Hematopoietic multipotent progenitor cell treated with erythropoietin and hydrocortisone succinate and interleukin-3 and kit ligand, for 6 days (in vitro differentiated cells): ENCODE measurements at places on chromosomes 4 and X.

GRCh38 chr4:84877051-84877833, 89.2 kb downstream of the WDFY3 start:
- peak; percentile 20 for DNase-seq

DNA sequence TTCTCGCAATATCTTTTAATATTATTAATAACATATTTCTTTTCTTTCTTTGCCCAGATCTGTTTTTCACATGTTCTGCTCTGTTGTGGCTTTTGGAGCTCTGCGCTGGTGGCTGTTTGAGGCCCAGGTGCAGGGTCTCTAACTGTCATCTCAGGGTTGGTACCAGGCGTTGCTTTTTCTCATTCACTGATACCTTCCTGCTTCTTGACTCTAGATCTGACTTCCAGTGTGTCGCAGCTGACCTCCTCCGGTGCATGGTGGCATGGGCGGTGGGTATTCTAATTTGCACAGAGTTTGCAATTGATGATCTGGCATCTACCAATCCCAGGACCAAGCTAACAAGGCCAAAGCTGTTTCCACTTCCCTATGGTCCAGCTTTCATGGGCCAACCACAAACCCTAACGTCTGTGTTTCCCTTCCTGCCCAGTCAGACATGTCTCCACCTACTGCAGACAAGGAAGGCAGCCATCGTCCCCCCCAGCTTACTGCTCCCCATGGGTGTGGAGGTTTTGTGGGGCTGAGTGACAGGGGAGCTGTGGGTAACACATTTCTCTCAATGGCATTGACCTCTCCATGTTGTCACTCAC, 25.2 kb downstream of the LETM1 start:
- peak; percentile 18 for DNase-seq

DNA sequence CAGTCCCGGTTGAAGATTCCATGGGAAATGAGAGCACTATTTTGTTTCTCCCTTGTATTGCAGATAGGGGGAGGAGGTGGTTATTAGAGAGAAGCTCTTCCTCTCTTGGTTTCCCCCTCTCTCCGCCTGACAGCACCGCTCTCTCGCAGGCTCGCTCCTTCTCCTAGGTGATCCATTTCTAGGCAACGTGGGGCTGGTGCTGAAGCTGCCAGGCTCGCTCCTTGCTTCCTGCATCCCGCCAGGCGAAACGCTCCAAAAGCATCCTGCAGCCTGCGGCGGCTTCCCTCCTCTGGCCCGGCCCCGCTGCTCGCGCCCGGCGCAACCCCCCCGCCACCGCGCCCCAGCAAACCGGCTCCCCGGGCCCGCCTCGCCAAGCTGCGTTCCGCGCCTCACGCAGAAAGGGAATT, at the start of gene GRID2:
GRID2 (plus strand) TSS at position 346 of the 407 bp plus-strand sequence.
- no peak for DNase-seq

DNA sequence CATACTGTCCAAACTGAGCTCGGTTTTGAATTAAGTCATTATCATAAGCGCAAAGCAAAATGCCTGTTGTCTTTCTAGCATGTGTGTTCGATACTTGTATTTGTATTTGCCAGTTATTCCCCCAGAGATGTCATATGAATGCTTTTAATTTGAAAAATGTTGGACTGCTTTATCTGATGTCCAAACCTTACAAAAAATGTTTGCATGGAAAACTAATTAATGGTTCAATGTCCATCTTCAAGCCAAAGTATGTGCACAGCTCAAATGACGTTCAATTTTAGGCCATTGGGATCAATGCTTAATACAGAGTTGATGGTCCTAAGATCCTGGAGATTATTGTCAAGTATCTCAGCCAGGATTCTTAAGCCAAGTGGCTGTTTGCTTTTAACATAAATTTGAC, 17.2 kb upstream of the HPGDS start:
- no peak for DNase-seq

- no peak for DNase-seq
These were observed 143.0 kb downstream of the RASL11B start for GRCh38 chr4:53005149-53005546.

GRCh38 chr4:52408032-52408431, 251.1 kb downstream of the USP46 start:
- no peak for DNase-seq

GRCh38 chr4:184950926-184951325, 67.4 kb upstream of the HELT start:
- no peak for DNase-seq

- DNase-seq, result no peak
These were observed 102.0 kb downstream of the RTL5 start for GRCh38 chrX:72029483-72030411.

DNA sequence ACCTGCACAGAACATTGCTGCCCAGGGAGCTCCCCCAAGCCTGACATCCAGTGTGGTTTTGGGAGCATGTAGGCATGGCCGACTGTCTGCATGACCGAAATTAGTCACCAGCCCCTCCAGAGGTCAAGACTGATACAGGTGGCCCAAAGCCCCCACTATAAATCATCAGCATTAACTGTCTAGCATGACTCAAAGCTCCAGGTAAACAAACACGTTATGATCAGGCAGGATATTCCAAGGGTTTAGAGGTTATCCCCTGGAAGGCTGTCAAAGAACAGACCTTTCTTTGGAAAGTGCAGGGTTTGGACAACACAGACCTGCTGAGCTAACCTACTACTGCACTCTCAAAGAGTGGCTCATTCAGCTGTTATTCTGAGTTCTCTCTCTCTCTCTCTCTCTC, 2.1 kb upstream of the FAM9A start:
- DNase-seq, result no peak

DNA sequence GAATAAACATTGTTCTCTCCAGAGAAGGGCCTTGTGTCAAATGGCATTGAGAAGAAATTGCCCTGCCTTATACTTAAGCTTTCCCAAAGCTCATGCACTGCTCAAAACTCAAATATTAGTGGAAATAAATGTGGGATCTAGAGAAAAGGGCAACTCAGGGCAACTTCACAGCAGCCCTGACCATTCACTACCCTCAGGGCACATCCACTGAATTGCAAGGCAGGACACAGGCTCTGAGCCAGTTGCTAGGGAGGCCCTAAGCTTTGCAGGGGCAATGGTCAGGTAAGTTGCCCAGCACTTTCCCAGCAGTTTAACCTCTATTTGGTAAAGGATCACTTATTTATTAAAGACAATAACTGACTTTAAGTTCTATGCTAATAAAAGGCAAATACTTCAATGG, 255.3 kb upstream of the TEX13A start:
- DNase-seq, result no peak

DNA sequence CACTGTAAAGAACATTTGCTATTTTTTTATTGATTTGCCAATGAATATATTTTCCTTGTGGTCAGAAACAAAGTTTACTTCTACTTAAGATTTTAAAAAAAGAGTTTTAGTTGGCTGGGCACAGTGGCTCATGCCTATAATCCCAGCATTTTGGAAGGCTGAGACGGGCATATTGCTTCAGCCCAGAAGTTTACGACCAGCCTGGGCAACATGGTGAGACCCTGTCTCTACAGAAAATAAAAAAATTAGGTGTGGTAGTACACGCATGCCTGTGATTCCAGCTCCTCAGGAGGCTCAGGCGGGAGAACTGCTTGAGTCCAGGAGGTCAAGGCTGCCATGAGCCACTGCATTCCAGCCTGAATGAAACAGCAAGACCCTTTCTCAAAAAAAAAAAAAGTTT, 36.8 kb downstream of the LRP2BP start:
- DNase-seq, result no peak

DNA sequence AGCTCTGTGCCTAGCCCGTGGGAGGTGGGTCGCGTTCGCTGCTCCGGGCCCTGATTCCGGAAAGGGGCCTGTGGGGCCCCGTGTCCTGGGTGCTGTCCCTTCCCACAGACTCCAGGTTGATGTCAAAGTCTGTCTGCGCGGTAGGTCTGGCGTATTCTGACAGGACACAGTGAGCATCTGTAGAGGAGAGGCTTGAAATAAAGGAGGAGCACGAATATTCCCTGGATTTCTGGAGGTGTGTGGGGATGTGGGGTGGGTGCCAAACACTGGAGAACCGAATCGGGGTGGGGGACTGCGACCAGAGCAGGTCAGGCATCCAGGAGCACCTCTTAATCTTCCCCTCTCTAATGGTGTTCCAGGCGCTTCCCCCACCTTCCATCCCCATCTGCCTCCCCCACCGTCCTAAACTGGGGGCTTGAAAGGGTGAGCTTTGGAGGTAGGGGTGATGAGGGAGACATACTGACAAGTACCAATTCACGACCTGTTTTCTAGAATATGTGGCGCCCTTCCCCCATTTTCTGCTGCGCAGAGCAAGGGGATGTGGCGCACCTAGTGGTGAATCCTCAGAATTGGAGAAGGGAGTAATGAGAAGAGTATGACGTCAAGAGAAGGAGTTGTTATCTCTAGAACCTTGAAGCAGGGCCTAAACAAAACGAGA, 877 bp downstream of the GPRASP1 start:
- DNase-seq, result peak; percentile 47

DNA sequence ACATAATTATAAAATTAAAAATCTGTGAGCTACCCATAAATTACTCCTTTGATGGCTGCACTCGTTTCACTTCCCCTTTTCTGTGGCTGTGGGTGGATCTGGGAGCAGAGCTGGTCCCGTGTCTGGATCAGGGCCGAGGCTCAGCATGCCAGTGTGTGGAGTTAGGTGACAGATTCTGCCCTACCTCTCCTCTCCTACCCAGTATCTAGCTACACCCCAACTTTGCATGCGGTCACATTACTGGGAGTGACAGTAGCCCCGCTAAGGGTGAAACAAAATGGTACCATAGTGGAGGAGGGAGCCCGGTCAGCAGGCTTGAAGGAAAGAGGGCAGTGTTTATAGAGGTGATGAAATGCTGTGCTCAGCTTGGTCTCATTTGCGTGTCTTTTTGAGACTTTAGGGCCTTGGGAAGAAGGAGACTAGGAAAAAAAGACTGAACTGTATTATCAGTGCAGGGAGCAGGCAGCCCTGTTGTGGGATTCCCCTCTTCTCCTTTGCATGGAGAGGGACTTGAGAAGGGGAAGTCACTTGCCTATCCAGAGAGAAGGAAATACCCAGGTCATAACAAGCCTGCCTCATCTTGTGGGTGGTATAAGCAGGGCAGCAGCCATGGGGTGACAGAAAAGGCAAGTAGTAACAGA, 48.4 kb downstream of the ARHGAP10 start:
- peak; percentile 56 for DNase-seq

- no peak for DNase-seq
These were observed 53.6 kb downstream of the EVC2 start for GRCh38 chr4:5654791-5655190.

DNA sequence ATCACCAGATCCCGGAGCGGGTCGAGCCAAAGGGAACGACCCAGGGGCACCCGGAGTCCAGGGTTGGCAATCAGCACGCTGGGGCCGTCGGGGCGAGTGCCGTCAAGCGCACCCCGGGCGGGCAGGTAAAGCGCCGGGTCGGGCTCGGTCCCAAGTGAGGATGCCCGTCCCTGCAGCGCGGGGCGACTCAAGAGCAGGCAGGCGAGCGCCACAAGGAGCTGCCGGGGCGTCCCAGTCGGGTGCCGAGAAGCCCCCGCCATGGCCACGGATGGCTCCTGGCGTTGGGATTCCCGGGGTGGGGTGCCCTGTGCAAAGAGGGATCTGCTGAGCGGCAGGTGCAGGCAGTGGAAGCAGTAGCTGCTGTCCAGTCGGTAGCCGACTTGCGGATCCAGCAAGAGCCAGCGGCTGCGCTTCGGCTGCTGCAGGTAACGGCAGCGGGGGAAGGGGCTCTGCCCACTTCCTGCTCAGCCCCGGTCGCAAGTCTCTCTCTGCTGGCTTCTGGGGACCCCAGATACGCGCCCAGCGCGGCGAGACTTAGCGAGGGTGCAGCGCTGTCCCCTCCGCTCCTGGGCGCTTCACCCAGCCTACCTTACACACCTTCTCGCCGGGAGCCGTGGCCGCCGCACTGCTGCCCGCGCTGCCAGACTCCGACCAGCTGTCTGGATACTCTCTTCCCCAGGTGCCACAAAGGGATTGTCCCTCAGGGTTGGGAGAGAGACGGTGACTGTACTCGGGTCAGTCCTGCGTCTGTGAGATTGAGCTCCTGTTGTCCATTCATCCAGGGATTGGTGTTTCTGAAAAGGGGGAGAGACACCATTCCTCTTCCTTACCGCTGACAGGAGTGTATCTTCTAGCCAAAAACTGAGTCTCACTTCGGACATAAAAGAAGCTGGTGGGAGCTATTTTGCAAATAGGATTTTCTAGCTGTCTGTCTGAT, at the start of gene FREM3:
FREM3 (minus strand) TSS at position 260 of the 937 bp plus-strand sequence; CDS start at position 260, 0 bp downstream.
- peak; percentile 11 for DNase-seq

DNA sequence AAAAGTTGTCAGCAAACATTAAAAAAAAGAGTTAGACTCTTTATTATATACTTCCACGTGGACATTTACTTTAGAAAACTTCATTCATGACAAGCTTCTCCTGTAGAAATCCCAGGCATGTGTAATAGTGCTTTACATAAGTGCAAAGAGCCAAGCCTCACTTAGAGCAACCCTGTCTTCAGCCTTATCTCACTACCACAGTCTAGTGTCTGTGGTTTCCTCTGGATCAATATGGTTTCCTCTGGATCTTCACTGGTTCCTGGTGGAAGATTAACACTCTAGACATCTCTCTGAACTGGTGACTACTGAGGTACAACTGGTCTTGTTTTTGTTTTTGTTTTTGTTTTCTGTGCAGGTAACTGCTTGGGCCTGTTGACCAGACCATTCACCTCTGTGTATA, 18.4 kb upstream of the ARMCX5 start:
- peak; percentile 75 for DNase-seq

- DNase-seq, result no peak
These were observed 16.7 kb downstream of the LETM1 start for GRCh38 chr4:1839282-1839681.

GRCh38 chr4:89997171-89997704, 102.6 kb downstream of the MMRN1 start:
- DNase-seq, result no peak

DNA sequence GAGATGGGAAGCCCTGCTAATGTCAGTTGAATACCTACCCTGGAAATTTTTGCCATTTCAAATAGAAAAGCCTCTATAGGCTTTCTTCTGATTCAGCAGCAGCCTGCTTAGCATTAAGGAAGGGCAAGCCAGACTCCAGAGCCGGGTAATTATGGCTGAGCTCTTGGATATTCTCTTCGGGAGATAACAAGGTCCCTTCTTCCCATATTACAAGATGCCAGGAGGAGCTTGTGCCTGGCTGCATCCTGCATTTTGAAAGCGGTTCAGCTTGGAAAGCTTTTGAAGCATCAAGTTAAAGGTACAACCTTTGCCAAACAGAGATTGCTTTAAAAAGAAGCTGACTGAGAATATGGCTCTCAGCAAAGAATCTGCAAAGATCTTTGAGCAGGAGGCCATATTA, 399.6 kb upstream of the RPS6KA3 start:
- no peak for DNase-seq

DNA sequence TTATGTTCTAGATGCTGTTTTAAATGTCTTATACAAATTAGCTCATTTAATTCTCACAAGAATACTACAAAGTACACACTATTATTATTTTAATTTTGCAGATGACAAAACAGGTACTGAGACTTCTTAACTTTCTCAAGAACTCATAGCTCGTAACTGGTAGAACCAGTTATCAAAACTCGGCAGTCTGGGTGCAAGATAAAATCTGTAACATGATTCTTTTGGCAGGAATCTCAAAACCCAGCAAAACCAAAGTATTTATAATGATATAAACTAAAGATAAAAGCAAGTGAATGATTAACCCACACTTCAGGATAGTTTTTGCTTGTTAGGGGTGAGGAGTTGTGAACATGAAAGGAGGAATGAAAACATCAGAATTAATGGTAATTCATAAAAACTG, 27.6 kb downstream of the CLNK start:
- no peak for DNase-seq

GRCh38 chr4:101774807-101775206, 15.7 kb upstream of the BANK1 start:
- DNase-seq, result no peak
